ENCODE measurements at places on chromosomes 3 and 15.

GRCh38 chr3:17235310-17235709, 350.6 kb downstream of the PLCL2 start:
- H3K27ac ChIP-seq = peak overlapping the region; percentile 27
- H3K36me3 ChIP-seq = no peaks in the 10 kb centered on the region

- no peaks in the 10 kb centered on the region for H3K4me1 ChIP-seq
- H3K4me3 ChIP-seq = no peak overlapping the region
- DNase-seq = no peak
- H3K27me3 ChIP-seq = no peaks in the 10 kb centered on the region
Observed at GRCh38 chr3:37489355-37489754, 315.0 kb upstream of the LRRFIP2 start.

DNA sequence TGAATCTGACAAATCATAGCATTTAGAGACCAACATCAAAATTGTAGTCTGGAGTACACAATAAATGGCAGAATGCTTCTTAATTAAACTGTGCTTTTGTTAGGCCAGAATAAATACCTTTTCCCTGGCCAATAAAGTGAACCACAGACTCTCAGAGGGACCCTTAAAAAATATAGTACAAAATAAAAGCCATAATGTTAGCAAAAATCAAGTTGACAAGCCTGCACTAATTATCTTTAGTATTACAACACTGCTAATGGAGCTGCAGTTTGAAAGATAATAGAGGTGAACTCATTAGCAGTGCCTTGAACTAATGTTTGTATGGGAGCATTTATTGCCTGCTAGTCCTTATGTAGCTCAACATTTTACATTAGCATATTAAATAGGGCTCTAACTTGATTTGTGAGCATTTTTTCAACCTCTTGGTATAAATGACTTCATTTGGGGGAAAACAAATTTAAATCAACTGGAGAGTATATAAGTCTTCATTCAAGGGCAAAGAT, 801.3 kb downstream of the EPHA3 start:
- no peak overlapping the region for H3K4me3 ChIP-seq
- no peaks in the 10 kb centered on the region for H3K36me3 ChIP-seq
- no peaks in the 10 kb centered on the region for H3K27me3 ChIP-seq

GRCh38 chr15:75532413-75533250, 46.5 kb downstream of the PTPN9 start:
- no peaks in the 10 kb centered on the region for H3K36me3 ChIP-seq
- no peaks in the 10 kb centered on the region for H3K27me3 ChIP-seq

DNA sequence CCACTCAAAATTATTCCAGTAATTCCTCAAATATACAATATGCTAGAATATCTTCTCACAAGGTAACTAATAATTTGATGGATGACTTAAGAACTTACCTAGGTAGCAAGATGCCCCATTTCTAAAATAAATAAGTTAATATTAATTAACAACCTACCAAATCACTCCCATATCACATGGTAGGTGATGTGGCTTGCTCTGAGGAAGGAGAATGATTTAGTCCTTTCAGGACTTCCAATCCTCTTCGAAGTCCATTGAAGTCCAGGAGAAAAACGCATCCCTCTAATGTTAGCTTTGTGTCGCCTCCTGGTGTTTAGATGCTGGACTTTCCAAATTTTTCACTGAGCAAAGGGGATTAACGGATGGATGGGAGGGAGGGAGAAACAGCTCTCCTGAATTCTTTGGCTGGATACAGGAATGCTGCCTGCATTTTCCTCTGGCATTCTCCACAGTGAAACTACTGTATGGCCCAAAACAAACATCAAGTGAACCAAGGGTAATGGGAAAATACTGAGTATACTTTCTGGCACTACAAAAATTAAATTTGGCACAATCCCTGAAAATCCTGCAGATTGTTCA, 58.6 kb downstream of the PRICKLE2 start:
- H3K36me3 ChIP-seq = no peaks in the 10 kb centered on the region
- H3K27ac ChIP-seq = no peak overlapping the region
- no peaks in the 10 kb centered on the region for H3K4me1 ChIP-seq
- H3K27me3 ChIP-seq = peaks cover 13% of the 10 kb centered on the region

- no peaks in the 10 kb centered on the region for H3K36me3 ChIP-seq
- no peak for DNase-seq
- no peak overlapping the region for H3K27ac ChIP-seq
- H3K4me3 ChIP-seq = no peak overlapping the region
- H3K27me3 ChIP-seq = no peaks in the 10 kb centered on the region
Observed at GRCh38 chr15:93036951-93037819, 51.8 kb downstream of the RGMA start.

DNA sequence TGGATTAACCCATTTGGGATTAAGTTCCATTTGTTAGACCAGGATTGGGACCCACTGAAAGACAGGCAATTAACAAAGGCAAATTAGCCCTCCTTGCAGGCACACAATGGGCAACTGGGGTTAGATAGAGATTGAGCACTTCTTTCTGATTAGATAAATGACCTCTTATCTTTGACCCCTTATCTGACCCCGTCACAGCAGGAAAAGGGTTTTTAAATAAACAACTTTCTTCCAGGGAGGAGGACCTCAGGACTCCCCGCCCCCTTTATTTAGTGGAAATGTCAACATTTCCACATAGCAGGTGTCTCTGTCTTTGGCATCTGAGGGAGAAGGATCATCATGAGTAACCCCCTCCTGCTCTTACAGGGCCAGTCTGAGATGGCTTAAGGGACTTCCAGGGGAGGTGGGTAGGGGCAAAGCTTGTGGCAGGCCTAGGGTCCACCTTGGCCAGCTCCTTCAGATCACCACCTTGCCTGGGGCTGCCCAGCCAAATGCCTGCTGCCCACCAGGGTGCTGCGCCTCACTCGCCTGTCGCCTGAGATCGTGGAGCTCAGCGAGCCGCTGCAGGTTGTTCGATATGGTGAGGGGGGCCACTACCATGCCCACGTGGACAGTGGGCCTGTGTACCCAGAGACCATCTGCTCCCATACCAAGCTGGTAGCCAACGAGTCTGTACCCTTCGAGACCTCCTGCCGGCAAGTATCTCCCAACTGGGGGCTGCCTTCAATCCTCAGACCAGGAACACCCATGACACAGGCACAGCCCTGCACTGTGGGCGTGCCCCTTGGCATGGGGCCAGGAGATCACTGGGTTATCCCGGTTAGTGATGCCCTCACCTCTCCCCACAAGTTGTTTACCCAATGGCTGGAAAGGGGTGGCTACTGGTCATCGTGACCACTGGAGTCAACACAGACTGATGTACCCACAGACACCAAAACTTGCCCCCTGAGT, 2.6 kb upstream of the WDR6 start:
- H3K27me3 ChIP-seq = no peaks in the 10 kb centered on the region
- H3K27ac ChIP-seq = no peak overlapping the region
- H3K36me3 ChIP-seq = peaks cover 7% of the 10 kb centered on the region
- no peak overlapping the region for H3K4me3 ChIP-seq
- no peak for DNase-seq
- H3K4me1 ChIP-seq = peaks cover 33% of the 10 kb centered on the region
